Left ventricle myocardium inferior (tissue), 1 donor: ENCODE measurements at places on chromosomes 12 and 14. TPM values are rescaled to one million over a fixed set of nuclear protein-coding genes. Genes with fewer than 3 reads are reported as not detected.

DPY19L2 gene
- total RNA-seq: 52.1 TPM

GRCh38 chr12:115661112-115661511 is 616.4 kb downstream of the MED13L start:
- peaks cover 24% of the 10 kb centered on the region for H3K27me3 ChIP-seq
- H3K4me3 ChIP-seq: no peak overlapping the region
- peak overlapping the region; percentile 80 for H3K27ac ChIP-seq
- no peaks in the 10 kb centered on the region for H3K36me3 ChIP-seq
- H3K4me1 ChIP-seq: peaks cover 24% of the 10 kb centered on the region
- DNase-seq: no peak

SUOX gene
- 36.0 TPM for total RNA-seq

- DNase-seq: no peak
- H3K36me3 ChIP-seq: no peaks in the 10 kb centered on the region
- no peaks in the 10 kb centered on the region for H3K27me3 ChIP-seq
- H3K27ac ChIP-seq: no peak overlapping the region
These were observed 44.6 kb downstream of the GALNT4 start for GRCh38 chr12:89479982-89480381.

GRCh38 chr14:74558655-74559054 is 53.4 kb downstream of the LTBP2 start:
- no peaks in the 10 kb centered on the region for H3K27me3 ChIP-seq
- H3K4me3 ChIP-seq: no peak overlapping the region
- H3K27ac ChIP-seq: no peak overlapping the region
- H3K36me3 ChIP-seq: no peaks in the 10 kb centered on the region

DNA sequence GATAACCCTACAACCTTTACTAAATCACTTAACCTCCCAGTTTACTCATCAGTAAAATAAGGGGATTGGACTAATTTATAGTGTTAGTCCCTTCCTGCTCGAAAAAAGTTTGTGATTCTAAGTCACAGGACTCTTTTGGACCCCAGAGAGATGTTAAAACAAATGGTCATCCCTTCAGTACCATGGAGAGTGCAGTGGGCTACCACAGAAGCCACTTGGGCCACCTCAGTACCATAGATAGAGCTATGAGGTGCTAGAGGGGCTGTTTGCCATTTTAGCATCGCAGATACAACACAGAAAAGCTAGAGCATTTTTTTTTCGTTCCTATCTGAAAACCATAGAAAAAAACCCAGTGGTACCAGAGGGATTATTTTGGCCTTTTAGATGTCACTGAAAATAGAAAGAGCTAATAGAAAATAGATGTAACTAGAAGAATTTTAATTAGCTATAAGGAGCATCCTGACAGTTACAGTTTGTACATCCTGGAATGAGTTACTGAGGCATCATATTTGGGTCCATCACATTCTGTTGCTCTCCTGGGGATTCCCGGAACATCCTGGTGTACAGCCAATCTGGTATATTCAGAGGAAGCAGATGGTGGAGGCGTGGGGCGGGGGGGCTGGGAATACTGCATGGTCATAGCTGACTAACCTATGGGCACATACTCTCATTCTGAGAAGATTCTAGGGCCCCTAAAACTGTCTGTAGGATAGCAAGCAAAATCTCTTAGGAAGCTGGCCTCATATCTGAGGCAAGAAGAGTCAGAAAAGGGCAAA is 2.8 kb downstream of the ZNF219 start:
- DNase-seq: no peak
- peaks cover 54% of the 10 kb centered on the region for H3K4me1 ChIP-seq
- H3K27me3 ChIP-seq: no peaks in the 10 kb centered on the region
- peaks cover 23% of the 10 kb centered on the region for H3K36me3 ChIP-seq
- peak overlapping the region; percentile 83 for H3K27ac ChIP-seq
- H3K4me3 ChIP-seq: no peak overlapping the region

DNA sequence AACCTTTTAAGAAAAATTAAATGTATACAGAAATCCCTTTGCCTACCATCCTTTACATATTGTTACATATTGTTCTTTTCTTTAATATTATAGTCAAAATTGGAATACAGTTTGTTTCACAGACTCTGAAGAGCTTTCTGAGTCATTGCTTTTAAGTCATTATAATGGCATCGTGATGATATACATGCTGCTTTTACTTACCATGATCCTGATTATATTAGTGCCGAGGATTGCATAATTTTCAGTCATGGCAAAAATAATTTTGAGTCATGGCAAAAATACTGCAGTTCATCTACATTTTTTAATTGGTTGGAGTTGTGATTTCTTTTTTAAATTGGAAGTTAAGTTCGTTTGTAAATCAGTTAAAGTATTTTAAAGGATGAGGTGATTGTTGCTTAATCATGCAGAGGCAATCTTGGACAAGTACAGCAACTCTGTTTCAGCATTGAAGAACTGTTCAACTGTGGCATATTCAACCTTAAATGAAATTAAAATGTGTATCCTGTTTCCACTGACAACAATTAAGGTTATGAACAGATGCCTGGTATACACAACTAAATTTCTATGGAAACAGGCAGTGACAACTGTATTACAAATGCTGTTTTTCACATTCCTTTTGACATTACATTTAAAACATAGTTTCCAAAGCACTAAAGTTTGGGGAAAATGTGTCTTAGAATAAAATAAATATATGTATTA is 142.3 kb downstream of the PCNX1 start:
- DNase-seq: no peak
- peaks cover 80% of the 10 kb centered on the region for H3K36me3 ChIP-seq
- H3K4me3 ChIP-seq: no peak overlapping the region
- no peak overlapping the region for H3K27ac ChIP-seq
- no peaks in the 10 kb centered on the region for H3K27me3 ChIP-seq

DNA sequence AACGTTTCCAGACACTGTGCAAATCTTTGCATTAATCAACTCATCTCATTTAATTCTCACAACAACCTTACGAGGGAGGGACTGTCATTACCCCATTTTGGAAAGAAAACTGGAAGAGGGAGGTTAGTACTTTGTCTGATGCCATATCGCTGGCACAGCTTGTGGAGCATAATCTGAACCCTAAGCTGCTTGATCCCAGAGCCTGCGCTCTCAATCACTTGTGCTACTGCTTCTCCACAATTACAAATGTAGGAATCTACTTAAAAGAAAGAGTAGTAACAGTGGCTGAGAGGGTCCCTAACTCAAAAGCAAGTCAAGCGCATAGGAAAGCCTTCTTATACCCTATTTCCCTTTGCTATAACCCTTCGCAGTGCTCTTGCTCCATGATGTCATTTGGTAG is 3.2 kb downstream of the EFS start:
- peak overlapping the region; percentile 36 for H3K27ac ChIP-seq
- peaks cover 27% of the 10 kb centered on the region for H3K27me3 ChIP-seq
- H3K4me1 ChIP-seq: peaks cover 45% of the 10 kb centered on the region
- H3K4me3 ChIP-seq: no peak overlapping the region
- H3K36me3 ChIP-seq: no peaks in the 10 kb centered on the region

DNA sequence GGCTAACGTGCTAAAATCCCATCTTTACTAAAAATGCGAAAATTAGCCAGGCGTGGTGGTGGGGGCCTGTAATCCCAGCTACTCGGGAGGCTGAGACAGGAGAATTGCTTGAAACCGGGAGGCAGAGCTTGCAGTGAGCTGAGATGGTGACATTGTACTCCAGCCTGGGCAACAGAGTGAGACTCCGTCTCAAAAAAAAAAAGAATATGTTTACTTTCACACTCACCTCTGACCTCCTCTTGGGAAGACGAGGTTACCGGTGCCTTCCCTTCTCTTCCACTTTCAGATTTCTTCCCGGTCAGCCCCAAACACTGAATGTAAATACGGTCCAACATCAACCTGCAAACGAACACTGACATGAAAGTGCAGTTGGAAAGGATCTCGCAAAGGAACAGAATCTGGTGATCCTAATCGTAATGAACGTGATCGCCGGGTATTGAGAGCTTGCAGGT is 31.8 kb upstream of the PPP1R13B start:
- peak overlapping the region; percentile 51 for H3K4me3 ChIP-seq
- peak overlapping the region; percentile 95 for H3K27ac ChIP-seq
- no peak for DNase-seq
